ENCODE measurements at places on chromosomes 3 and 15. TPM values are rescaled to one million over a fixed set of nuclear protein-coding genes. Genes with fewer than 3 reads are reported as not detected.
A peak's percentile ranks its signal among the peaks of the same experiment; 100 is the strongest.

- DNase-seq = no peak
Measured at GRCh38 chr3:33438881-33439545, 1.2 kb downstream of the UBP1 start.

GRCh38 chr3:132637590-132637989, 22.0 kb downstream of the ACAD11 start:
- no peak for DNase-seq

DNA sequence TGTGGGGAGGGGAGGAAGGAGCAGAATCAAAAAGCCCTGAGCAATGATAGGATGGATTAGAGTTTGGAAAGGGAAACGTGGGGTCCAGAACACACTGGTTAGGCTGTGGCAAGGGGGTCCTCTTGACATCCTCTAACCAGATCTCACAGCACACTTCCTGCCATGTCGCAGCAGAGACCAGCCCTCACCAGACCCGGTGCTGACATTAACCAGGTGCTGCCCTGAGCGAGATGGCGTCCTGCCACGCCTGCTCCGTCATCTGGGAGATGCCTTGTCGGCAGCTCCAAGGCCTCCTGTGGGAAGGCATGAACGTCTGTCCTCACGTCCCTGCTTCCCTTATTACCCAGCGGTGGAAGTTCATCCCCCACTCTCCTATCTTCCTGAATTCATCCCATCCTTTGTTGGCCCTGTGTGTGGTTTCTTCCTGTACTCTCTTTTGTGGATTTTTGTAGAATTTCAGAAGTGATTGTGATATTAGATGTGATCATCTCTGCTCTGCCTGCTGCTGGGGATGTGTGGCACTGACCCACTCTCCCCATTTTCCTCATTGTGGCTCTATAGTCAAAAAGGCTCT, 29.4 kb upstream of the MYZAP start:
- DNase-seq = no peak

GRCh38 chr3:192246847-192247559, 480.3 kb downstream of the FGF12 start:
- no peak for DNase-seq

DNA sequence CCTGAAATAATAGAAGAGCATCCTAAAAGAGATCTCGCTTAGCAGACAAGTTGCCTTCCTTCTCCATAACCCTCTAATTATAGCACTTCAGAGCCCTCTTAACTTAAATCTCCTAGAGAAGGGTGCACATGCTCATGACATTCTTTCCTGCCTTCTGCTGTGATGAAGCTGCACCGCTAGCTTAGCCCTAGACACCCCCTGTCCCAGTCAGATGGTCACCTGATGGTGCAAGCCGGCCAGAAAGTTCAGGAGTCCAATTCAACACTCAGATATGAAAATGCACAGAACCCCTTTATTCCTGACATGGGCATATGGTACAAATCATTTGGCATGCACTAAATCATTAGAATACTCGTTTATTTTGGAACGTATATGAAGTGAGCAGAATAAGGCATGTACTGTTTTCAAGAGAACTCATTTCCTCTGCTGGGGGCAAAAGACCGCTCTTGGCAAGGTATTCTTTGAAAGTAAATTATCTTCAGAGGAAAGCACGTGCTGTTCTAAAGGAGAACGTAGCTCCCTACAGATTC, 420.4 kb upstream of the PROK2 start:
- DNase-seq = no peak

DNA sequence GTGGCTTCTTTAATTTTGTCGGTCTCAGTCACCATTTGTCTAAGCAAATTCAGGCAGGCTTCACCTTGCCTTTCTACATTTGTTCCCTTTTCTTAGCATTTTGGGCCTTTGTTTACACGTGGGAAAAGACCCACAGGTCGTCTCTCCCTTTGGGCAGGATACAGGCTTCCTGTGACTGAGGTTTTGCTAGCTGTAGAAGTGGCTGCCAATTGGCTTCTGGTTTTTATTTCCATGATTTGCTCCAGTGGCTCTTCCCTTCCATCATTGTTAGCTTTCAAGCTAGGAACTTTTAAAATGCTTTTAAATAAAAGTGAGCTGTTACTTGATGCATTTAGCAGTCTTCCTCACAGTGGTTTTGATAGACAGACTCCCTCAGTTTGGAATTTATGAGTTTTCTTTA, 37.3 kb downstream of the MLH1 start:
- peak; percentile 40 for DNase-seq

DNA sequence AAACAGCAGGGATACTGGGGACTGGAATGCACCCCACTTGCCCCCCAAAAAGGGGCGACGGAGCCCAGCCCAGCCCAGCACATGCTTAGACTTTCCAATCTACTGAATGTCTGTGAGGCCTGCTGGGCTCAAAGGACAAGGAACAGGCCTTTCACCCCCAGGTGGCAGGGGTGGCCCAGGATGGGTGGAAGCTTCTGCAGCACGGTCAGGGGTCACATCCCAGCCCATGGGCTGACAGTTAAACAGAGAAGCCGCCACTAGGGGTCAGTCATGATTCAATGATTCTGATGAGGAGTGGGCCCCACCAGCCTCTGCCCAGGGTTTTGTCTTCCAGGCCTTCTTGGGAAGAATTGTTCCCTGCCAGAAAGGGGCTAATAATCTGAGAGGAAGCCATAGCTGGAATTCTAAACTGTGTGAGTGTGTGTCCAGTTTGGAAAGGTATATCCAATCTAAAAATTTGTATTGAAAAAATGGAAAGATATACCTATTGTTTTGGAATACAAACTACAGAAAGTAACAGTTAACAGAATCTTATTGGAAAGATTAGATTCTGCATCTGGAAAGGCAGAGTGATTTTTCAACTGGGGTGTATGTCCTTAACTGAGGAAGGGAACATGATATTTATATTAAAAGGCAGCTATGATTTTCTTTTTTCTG, 2.2 kb downstream of the CHRNB4 start:
- peak; percentile 56 for DNase-seq

- DNase-seq = no peak
Measured at GRCh38 chr3:120224237-120224636, 60.8 kb downstream of the GPR156 start.

DNA sequence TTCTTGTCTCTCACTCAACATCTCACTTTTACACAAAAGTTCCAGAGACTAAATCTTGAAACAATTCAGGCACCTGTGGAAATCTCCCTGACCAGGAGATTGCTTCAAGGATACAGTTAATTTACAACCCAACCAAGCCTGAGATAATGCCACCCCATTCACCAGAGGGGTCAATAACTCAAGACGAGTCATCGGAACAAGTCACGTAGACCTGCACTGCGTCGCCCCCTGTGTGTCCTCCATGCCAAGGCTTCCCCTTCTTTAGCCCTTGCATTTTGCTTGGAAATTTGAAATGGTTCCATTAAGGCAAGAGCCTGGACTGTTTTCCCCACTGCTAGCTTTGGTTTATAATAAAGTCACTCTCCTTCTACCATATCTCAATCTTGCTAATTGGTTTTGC, 129.0 kb upstream of the NEO1 start:
- no peak for DNase-seq

The CADM2 gene
- total RNA-seq = 4.2 TPM

DNA sequence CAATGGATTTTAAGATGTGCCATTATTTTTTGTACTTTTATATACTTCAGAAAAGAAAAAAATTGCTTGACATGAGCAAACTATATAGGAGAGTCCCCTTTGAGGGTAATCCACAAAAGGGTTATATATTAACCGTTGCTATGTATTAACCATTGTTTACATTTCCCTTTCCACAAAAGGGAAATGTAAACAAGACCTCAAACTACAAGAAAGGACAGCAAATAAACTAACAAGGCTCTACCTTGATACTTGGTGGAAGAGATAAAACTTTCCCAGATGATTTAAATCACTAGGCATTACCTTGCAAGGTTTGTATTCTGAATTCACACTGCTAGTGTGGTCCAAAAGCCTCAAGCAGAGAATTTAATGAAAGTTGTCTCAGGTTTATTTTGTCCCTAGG, 616.3 kb upstream of the BCHE start:
- no peak for DNase-seq
